Hematopoietic multipotent progenitor cell treated with erythropoietin and hydrocortisone succinate and interleukin-3 and kit ligand, for 6 days (in vitro differentiated cells): ENCODE measurements at places on chromosomes 7 and 10.
A peak's percentile ranks its signal among the peaks of the same experiment; 100 is the strongest.

DNA sequence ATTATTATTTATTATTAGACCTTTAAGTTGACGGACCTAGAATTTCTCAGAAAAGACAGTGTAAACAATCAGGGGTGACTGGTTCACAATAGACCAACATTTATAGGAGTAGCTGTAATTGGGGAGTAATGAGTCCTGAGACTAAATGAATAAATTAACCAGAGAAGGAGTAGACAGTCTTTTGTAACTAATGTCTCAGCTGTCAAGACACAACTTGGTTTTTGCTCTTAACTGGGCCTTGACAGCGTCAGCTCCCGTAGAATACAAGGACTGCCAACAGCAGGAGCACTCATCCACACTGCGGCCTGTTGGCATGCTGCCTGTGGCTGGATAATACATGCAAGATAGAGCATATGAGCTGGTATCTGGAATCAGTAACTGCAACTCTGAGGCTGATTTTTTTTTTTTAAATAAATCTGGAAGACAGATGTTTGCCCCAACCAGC lies 123.9 kb downstream of the CACNA2D1 start:
- DNase-seq = no peak

DNA sequence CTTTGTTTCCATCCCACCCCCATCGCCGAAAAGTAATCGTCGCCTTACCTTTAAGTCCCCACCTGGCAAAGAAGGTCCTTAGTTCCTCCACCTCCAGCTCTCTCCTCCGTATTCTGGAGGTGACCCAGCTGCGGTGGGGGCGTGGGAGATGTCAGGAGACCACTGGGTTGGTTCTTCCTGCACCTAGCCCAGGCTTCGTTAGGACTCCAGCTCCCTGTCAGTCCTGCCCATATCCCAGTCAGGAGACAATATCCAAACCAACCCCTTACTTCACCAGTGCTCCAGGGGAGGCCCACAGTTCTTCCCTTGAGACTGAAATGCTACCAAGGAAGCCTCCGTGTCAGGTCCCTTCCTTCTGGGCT lies 693 bp downstream of the ADIRF start:
- DNase-seq = no peak

GRCh38 chr10:46305079-46305818 lies 18.5 kb downstream of the ANTXRL start:
- no peak for DNase-seq

DNA sequence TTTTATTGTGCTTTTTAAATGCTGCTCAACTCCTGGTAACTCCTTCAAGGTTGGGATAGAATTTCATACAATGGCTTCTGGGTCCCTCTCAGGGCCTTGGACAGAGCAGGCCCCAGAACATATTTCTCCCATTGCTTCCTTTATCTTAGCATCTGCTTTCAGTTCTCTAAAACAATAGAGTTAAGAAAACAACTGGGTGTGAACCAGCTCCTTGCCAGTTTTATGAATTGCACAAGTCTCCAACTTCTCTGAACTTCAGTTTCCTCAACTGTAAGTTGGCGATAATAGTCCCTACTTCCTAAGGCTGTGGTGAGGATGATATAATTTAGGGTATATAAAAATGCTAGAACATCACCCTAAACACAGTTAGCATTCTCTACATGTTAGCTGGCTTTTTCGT lies 77.0 kb upstream of the INHBA start:
- DNase-seq = peak; percentile 75

GRCh38 chr7:141738592-141739013 lies 445 bp downstream of the SSBP1 start:
- DNase-seq = no peak

DNA sequence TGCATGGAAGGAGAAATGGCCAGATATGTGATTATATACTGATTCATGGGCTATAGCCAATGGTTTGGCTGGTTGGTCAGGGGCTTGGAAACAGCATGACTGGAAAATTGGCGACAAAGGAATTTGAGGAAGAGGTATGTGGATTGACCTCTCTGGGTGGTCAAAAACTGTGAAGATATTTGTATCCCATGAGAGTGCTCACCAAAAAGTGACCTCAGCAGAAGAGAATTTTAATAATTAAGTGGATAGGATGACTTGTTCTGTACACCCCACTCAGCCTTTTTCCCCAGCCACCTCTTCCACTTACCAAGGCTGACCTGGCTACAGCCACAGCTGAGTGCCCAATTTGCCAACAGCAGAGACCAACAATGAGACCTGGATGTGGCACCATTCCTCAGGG lies 146.7 kb downstream of the GPR37 start:
- DNase-seq = no peak

- peak; percentile 69 for DNase-seq
These were observed at the start of gene LRRC4 for GRCh38 chr7:128030654-128031611. LRRC4 (minus strand) TSS chr7:128031437; CDS start chr7:128030640, 797 bp downstream.

DNA sequence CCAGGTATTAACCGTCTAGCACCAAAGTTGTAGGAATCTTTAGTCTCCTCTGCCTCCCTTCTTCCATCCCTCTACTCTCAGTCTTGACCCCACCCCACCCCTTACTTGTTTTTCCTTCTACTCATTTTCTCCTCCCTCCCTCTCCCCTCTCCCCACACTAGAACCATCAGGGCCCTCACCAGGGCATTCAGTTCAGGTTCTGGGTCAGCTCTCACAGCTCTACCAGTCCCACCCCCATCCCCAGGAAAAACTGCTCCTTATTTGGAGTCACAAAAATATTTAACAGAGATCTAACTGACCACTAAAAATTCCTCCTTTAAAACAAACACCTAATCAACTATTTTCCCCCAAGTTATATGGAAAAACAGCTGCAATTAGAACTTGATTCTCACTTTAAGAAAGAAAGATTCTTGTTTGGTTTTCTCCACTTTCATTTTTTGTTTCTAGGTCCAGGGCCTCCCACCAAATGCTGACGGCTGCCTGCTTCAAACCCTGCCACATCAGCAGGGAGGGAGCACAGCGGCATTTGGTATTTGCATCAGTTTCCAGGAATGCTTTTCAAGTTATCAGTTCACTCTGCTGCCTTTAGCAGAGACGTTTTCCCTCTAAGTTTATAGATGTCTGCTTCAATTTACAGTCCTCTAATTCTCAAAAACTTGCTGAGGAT lies 2.8 kb upstream of the COL1A2 start:
- no peak for DNase-seq

DNA sequence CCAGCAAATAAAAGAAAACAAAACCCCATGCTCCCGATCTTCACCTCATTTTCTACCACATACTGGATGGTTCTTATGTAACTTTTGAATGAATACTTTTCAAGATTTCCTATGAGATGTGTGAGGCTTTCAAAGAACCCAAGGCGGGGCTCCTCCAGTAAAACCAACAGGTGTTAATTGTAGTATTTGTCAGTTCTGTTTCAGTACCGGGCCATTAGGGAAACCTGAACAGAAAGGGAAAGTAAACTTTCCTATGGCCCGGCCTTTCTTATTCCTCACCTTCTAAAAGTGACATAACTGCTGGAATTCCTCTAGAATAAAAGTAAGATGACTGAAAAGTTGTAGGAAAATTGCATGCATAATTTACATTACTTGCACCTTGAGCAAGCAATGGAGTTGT lies 672.9 kb downstream of the MAGI2 start:
- DNase-seq = no peak

GRCh38 chr7:57772126-57772924 lies 322.3 kb downstream of the ZNF716 start:
- no peak for DNase-seq

DNA sequence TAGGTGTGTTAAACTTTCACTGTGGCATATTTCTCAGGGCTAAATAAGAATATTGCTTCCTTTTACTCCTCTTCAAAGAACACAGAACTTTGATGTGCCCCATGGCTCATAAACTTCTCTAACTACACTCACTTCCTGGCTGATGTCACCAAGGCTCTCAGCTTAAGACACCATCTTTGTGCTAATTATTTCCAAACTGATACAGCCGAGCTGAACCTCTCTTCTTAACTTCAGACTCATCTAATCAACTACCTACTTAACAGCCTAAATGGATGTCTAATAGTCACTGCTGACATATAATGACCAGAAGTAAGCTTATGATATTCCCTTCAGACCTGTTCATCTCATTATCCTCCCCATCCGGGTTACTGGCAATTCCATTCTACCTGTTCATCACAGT lies 3.6 kb downstream of the C10orf67 start:
- DNase-seq = no peak

GRCh38 chr7:154736389-154736788 lies 266.5 kb downstream of the PAXIP1 start:
- no peak for DNase-seq

DNA sequence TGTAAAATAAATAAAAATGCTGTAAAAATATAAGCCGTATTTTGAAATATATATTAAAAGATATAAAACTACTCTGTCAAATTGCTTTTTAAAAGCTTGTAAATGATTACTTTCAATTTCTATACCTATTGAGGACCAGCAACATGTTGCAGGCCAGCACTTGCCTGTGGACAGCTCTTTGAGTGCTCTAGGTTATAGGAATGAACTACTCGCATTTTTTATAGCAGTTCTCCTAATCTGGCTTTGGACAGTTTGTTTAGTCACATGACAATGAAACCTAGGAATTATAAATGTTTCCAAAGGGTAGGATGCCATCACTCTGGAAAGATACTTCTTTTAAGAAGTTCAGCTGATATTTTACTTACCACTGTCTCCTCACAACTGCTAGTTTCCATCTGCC lies 117.7 kb upstream of the PTPRZ1 start:
- no peak for DNase-seq

- DNase-seq = no peak
These were observed 7.8 kb upstream of the KMT2C start for GRCh38 chr7:152443586-152443985.

DNA sequence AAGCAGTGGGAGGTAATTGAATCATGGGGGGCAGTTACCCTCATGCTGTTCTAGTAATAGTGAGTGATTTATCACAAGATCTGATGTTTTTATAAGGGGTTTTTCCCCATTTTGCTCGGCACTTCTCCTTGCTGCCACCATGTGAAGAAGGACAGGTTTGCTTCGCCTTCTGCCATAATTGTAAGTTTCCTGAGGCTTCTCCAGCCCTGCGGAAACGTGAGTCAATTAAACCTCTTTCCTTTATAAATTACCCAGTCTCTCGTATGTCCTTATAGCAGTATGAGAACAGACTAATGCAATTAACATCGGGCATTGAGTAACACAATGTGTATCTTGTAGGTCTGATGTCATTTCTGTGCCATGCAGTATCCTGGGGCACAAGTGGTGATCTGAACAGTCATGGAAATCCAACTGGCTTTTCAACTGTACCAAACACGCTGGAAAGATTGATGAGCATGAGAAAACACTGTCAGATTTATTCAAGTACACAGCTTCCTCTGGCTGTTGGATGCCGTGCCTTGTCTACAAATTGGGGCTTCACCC lies 208.6 kb upstream of the KIAA1217 start:
- no peak for DNase-seq

DNA sequence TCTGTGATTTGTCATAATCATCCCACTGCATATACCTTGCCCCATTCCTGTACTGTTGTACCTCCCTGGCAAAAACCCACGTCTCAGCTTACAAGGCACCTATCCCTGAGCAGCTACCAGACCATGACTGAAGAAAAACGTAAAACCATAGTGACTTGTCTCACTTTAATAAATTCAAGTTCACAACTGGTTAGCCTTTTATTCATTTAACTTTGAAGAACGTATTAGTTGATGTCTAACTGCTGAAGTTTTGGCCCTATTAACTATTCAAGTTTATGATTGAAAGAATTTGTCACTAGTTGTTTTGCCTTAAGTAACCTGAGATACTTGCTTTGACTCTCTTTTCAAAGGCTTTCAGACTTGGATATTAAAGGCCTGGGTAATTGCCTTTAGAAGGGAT lies 59.7 kb downstream of the GALNT11 start:
- DNase-seq = no peak

- DNase-seq = no peak
These were observed 102.1 kb downstream of the POLL start for GRCh38 chr10:101485681-101486554.

- DNase-seq = no peak
These were observed 135.8 kb upstream of the UNC5B start for GRCh38 chr10:71076473-71077142.

DNA sequence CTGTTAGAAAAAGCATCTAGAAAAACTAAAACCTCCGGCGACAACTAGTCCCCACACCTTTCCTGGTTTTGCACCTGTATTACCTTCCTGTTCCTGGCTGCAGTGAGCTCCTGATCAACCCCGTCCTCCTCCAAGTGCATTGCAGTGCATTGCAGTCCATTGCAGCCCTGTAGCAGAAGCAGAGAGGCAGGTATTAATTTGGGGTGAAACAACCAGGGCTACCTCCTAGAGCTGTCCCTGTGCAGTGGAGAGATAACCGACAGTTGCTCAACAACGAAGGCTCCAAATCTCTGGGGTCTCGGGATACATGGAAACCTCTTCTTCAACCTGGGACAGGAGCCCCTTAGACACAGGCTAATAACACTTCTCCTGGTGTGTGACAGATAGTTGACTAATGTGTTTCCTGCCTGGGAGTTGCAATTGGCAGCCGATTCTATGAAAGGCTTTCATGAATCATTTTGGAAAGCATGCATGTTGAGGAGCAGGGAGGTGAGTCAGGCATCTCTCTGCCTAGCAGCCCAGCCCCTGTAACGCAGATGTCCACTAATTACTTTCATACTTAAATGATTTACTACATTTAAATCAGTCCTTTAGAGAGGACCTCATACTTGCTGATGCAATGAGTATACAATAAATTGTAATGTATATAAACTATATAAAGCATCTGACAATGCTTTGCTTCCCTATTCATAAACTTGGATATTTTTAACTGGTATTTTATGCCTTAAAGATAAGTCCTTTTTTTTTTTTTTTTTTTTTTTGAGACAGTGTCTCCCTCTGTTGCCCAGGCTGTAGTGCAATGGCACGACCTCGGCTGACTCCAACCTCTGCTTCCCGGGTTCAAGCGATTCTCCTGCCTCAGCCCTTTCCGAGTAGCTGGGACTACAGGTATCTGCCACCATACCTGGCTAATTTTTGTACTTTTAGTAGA lies 59.0 kb downstream of the PRR15 start:
- DNase-seq = no peak

- no peak for DNase-seq
These were observed 212.2 kb downstream of the FAM107B start for GRCh38 chr10:14562218-14563075.

DNA sequence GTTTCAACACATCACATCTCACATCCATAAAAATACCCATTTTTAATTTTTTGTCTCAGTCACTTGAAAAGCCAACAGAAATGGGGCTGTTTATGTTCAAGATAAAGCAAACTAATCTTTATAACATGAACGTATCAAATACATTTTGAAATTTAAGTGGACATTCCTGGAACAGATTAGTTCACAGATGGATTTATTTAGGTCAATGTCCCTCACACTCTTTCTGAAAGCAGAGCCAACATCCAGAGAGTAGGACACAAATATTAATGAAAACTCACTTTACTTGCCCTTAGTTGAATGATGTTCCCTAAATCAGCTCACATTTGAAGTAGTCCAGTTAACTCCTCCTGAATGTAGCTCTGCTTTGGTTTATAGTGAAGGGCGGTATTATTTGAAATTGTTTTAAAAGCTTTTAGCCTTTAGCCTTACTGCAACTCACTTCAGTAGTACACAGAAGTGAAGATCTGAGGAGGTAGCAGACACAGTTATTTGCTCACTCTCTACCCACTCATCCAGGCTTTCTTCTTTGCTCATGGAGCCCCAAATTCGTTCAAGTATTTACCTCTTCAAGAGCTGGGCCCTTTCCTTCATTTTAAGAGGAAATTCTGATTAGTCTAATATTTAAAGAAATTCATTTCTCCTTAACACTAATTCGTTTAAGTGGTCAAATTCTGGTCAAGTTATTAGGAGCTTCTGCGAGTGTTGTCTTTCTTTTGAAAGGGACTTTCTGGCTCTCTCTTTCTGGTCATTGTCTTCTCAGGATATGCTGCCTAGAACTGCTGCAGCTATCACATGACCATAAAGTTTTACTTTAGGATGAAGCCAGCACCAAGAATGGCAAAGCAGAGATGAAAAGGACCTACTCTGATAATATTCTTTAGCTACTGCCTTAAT lies 180.6 kb upstream of the AGR3 start:
- DNase-seq = no peak
